ENCODE measurements at places on chromosomes 4 and X.

GRCh38 chr4:2977211-2978088, 14.1 kb downstream of the GRK4 start:
- no peak for DNase-seq

DNA sequence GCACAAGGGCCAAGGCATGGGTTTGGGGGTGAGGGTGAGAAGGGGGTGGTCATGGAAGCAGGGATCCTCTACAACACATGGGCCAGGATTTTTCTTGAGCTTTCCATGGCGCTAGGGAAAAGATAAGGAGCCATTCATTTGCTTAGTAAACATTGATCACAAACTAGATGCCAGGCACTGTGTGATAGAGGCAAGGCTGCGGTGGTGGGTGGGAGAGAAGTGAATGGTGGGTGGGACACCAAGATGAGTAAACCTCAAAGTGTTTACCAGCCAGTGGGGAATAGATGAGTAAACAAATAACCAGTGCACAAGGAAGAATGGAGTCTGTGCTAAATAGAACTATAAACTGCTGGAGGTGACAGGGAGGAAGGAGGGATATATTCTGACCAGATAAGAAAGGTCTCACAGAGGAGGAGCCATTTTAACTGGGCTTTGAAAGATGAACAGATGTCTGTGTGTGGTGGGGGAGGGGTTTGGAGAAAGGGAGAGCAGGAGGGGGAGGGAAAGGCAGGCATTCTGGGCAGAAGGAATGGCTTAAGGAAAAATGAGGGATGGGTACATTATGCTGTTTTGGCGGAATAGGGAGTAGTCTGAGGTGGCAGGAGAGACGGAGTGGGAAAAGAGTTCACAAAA, 48.0 kb upstream of the LAS1L start:
- no peak for DNase-seq

DNA sequence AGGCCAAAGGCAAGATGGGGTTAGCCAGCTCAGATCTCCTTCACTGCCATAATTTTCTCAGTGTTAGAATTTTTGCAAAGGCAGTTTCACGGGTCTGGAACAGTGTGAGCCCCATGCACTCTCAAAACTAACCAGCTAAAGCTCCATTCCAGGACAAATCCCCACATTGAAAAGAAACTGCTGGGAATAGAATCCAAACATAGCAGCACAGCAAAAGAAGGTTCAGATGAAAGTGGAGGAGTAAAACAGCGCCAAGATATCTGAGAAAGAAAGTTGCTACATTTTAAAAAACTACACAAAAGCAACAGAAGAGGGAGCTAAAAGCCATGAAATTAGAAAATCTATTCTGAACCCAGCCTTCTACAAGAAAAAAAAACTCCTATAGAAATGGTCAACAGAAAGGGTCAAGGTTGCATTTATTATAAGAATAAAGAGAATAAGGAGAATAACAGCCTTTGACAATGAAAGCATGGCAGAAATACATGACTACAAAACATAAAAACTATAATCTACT, 39.6 kb upstream of the SLC7A3 start:
- no peak for DNase-seq

- no peak for DNase-seq
Measured at GRCh38 chr4:144723471-144723870, 77.5 kb downstream of the HHIP start.

DNA sequence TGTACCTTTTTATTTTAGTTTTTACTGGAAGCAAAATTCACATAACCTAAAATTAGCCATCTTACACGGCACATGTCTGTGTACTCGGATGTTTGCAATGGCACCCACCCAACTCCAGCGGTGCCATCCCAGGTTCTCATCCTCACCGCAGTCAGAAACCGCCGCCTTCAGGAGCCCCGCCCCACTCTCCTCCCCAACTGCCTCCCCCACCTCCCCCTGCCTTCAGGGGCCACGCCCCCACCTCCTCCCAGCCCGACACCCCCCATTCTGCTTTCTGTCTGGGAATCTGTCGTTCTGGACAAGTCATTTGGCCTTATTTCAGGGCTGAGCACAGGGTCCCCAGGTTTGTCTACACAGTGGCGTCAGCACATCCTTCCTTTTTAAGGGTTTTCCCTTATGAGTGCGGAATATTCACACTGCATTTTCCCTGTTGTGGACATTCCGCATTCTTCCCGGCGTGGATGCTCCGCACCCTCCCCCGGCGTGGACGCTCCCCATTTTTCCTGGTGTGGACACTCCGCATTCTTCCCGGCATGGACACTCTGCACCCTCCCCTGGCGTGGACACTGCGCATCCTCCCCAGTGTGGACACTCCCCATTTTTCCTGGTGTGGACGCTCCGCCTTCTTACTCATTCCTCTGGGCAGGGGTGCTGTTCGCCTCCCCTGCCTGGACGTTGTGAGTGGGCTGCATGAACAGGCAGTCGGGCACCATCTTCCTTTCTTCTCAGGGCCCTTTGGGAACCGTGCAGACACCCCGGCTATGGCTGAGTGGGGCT, 135.4 kb upstream of the NKX1-1 start:
- no peak for DNase-seq

GRCh38 chr4:94531991-94532789, 80.4 kb downstream of the PDLIM5 start:
- no peak for DNase-seq

- no peak for DNase-seq
Measured at GRCh38 chr4:128107766-128108165, 46.7 kb downstream of the LARP1B start.

DNA sequence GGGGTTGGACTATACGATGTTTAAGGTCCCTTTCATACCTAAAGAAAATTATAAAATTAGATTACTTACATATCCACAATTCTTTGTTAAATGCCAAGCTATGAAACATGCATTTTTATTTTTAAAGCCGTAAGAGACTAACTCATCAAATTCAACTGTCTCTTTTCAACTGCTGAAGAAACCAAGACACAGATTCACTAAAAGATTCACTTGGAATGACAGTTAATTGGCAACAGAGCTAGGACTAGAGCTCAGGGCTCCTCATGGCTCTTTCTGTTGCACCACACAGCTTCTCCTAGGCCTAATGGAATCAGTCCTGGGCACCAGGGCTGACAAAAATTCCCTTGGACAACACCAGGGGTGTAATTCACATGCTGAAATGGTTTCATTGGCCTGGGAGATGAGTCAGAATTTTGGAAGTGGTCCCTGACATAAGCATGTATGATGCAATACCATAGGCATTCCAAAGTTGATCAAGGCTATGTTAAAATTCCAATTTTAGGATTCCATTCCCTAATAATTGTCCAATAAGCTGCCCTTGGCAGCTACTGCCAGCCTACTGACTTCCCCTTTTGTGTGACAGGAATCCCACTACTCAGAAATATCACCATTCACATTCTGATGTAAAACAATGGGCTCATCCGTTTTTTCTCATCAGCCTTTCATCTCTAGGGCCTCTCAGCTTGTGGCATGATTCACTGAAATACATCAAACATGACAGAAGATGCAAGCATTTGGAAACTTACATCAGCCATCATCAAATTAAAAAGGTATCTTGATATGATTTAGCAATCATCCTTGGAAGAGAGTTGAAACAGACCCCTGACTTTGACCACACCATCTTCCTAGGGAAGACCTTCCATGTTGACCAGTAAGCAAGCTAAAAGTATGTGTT, 54.2 kb downstream of the PLAC1 start:
- peak; percentile 91 for DNase-seq

GRCh38 chrX:8018934-8019333, 91.7 kb upstream of the PNPLA4 start:
- no peak for DNase-seq

- DNase-seq: no peak
Measured at GRCh38 chrX:13764281-13764680, 29.7 kb downstream of the OFD1 start.

DNA sequence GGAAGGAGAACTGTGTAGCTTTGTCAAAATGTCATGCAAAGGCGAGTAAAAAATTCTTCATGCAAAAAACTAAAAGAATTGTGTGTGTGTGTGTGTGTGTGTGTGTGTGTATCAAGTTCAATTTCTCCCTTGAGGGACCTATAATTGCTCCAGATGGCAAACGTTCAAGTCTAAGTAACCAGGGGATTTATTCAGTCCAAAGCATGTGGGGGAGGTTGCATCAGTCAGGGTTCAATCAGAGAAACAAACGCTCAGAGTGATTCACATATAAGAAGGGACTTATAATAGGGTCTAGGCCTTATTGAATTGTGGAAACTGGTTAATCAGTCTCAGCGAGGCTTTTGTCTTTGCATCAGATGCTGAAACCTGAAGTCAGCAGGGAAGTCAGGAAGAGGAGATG, 5.0 kb downstream of the DCAF8L1 start:
- DNase-seq: no peak

- no peak for DNase-seq
Measured at GRCh38 chrX:145292218-145292617, 44.9 kb downstream of the SPANXN1 start.

DNA sequence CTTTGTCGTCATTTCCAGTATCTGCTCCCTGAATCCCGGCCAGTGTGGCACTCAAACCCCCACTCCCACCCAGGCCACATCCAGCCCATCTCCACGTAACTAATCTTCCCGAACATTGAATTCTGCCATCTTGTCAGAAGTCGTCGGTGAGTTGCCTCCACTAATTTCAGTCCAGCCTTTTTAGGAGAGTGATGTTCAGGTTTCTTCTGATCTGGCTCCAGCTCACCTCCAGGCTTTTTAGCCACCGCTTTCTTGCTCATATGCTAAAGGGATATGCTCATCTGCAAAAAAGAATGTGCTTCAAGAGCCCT, 1.3 kb downstream of the TMEM165 start:
- DNase-seq: no peak

DNA sequence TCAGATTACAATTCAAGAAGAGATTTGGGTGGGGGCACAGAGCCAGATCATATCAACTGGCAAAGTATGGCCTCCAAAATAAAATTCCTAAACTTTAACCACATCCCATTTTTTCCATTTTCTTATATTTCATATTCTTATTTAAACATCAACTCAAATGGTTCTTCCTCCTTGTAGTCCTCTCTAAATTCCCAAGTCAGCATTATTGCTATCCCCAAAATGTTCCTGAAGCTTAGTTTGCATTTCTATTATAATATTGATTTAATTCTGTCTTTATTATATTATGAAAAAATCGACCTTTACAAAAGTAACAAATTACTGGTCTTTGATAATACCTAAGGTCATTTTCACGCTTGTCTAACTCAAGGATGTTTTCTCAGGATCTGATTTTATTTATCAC, 67.5 kb downstream of the NPY1R start:
- no peak for DNase-seq

DNA sequence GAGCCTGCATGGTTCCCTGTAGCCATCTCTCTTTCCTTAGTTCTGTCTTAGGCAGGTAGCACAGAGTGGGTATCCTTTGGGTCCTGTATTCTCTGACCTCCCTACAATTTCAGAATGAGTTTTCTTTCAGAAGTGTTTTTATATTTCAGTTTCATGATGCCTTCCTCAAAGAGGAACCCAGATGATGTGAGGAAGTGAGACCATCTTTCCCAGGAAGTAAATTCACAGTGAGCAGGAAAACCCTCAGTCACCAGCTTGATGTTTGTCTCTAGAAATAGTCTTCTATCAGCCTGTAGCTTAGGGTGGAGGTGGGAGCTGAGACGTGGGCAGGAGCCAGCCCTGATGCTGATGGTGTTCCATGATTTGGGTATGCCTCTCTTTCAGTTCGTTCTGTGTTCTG, 16.9 kb downstream of the PLAC1 start:
- DNase-seq: no peak

DNA sequence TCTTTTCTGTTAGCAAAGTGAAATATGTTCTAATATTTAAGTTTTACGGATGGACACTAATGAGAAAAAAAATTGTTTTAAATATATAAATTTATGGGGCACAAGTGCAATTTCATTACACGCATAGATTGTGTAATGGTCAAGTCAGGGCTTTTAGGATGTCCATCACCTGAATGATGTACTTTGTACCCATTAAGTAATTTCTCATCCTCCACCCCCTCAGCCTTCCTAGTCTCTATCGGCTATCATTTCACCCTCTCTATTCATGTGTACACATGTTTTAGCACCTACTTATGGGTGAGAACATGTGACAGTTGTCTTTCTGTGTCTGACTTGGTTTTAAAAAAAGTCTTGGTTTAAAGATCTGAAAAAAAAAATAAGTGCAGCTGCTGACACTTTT, 616.0 kb downstream of the IQCM start:
- no peak for DNase-seq

GRCh38 chrX:13511241-13511943, 58.0 kb upstream of the EGFL6 start:
- DNase-seq: no peak

DNA sequence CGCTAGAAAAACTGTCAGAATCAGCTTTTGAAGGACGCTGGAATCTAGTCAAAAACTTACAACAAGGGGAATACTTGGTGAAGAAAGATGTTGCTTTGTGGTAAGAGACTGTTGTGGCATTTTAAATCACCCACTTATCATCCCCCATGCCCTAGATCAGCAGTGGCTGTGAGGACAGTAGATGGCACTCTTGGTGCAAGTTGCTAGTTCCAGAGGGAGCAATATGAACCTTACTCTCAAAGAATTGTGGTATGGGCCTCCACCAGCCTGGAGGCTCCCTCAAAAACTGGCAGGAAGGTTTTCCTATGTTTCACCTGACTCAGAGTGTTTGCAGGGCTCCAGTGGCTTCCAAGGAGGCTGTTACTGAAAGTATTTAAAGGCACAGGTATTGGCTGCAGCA, 37.7 kb upstream of the SLC16A2 start:
- no peak for DNase-seq

- DNase-seq: no peak
Measured at GRCh38 chrX:121579016-121579760, 531.8 kb downstream of the GLUD2 start.

GRCh38 chr4:86970447-86971354, 35.9 kb downstream of the AFF1 start:
- DNase-seq: no peak

DNA sequence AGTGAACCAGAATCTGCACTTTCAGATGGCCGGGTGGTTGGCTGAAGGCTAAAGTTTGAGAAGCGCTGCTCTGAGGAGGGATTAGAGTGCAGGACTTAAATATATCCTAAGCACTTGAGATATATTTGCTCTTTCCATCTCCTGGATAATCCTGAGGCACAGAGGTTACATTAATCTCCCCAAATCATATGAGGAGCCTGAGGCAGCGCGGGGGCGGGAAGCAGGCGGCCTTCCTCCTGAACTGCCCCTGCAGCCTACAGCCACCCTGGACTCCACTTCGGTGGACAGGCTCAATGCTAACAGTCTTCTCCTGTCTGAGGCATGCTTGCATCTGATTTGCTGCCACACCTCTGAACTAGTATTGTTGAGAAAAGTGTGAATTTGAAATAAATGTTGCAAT, 72.5 kb downstream of the AFAP1 start:
- DNase-seq: no peak

DNA sequence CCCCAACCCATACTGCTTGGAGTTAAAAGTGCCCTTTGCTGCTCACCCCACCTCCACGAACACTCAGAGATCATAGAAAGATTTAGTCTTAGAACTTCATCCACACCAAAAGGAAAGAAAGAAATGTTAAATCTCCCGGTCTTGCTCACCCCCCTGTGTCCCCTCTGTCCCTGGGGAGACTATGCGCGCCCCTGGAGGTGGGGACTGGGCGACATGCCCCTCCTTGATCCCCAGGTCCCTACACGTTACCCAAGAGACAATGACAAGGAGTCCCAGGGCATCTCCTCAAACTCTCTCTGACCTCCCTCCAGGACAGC, 620 bp downstream of the ITM2A start:
- DNase-seq: no peak

All from GM04503 (cell line).